ENCODE measurements at places on chromosomes 3 and 15.

- no peak for DNase-seq
These were observed 79.9 kb upstream of the PRR23E start for GRCh38 chr3:127112796-127113570.

DNA sequence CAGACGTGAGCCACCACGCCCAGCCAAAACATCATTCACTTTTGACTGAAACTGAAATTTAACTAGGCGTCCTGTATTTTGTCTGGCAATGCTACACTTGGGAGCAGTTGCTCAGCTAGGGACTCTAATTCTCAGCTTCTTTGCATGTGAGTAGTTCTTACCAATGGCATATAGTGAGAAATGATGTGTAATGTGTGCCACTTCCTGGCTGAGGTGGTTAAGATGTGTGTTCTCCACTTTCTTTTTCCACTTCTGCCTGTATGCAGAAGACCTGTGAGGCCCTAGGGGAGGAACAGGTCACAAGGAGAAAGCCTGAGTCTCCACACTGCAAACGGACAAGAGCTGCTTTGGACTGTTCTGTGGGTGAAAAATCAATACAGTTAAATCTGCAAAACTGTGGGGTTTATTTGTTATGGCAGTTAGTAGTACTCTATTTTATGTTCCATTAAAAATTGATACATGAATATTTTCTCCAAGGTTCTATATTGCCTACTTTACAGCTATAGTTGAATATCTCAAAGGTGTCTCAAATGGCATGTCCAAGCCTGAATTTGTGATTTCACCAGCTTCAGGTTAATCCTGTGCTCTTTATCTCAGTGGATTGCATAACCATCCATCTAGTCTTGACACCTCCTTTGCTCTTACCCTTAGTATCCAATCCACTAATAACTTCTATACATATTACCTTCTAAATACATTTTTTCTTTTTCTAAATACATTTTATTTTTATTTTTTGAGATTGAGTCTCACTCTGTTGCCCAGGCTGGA lies 59.3 kb downstream of the NR1D2 start:
- DNase-seq, result no peak

DNA sequence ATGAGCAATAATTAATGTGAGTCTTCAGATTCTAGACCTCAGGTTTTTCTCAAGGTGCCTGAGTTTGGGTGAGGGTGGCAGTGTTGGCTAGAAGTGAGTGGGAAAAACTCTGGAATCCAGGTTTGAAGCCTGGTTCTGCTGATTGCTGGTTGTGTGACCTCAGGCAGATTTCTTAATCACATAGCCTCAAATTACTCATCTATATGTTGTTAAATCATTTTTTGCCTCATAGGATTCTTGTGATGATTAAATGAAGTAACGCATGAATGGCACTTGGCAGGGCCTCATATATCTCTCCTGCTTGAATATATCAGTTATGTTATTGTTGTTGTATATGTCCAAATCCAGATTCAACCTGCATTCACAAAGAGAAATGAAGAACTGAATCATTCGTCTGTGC lies 60.5 kb downstream of the NR2F2 start:
- DNase-seq, result no peak

GRCh38 chr3:100107221-100107814 lies 7.0 kb downstream of the FILIP1L start:
- DNase-seq, result no peak

DNA sequence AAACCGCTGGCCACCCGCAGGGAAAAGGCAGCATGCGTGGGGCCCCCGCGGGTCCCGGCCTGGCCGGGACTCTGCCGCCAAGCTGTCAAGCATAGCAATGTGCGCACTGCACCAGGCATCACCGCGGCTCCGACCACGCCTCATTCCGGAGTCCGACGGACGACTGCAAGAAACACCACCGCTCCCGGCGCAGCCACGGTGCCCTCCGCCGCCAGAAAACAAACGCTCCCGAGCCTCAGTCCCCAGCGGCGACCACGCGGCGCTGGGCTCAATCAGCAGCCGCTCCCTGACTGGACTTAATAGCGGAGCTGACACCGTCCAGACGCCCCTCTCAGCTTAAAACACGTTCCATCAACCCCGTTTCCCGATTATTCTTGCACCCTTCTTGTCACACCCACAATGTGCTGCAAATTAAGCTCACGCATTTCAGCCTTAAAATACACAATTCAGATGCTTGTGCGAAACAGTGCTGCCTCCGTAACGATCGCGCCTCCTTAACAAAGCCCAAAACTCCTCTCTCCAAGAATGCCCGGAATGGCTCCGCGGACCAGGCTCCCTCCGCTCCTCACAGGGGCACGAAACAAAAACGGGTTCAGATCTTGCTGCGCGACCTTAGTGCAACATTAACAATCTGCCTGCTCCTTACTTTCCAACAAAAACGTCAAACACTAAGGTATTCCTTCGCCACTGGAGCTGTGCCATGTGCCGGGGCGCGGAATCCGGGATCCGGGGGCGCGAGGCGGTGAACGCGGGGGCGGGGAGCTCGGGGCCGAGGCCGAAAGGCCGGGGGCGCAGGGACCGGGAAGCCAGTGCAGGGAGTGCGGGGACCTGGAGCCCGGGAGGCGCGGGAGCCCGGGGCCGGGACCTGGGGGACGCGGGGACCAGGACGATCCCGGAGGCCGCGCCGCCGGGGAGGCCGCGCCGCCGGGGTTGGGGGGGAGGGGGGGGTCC lies 655 bp downstream of the CYFIP1 start:
- DNase-seq, result peak; percentile 49

GRCh38 chr3:194275291-194275690 lies 75.8 kb downstream of the CPN2 start:
- DNase-seq, result no peak

Measured in suppressor macrophage treated with lipopolysaccharide for 4 hours (primary cell).